ENCODE measurements at places on chromosomes 7 and 10. TPM values are rescaled to one million over a fixed set of nuclear protein-coding genes. Genes with fewer than 3 reads are reported as not detected.

- no peak for DNase-seq
Measured at GRCh38 chr10:121262774-121263430, 335.3 kb downstream of the FGFR2 start.

DNA sequence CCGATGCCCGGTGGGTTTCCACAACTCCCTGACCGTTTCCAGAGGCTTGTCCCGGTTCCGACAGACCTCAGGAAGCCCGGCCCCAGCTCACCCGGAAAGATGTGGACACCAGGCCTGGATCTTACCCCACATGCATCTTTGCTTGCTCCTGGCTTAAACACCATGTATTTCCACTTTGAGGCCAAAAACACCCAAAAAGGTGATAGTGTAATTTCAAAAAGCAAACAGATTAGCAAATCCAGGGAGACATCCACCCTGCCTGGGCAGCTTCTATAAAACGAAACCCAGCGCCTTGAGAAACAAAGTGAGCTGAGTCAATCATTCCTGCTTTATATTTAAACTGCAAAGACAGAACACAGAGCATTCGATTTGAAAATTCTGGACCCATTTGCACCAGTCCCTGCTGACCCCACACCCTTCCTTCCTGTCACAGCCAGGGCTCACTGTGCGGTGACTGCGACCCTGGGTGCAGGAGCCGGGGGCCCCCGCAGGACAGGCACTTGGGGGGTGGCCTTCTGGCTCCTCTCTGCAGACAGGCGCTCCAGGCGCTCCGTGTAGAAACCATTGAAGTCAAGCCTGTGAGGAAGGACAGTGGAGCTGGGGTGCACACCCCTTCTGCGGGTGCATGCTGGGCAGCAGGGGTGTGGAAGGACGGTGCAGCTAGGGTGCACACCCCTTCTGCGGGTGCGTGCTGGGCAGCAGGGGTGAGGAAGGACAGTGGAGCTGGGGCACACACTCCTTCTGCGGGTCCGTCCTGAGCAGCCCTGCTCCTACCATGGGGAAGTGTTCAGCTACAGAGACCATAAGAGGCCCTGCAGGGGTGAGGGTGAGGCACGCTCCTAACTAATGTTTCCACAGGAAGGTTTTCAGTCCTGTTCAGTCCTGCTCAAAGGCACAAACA, 2.9 kb upstream of the ADAM8 start:
- no peak for DNase-seq

GRCh38 chr7:155471718-155472117, 13.8 kb downstream of the EN2 start:
- no peak for DNase-seq

GRCh38 chr7:53218730-53219504, 183.5 kb downstream of the POM121L12 start:
- no peak for DNase-seq

- DNase-seq = no peak
Measured at GRCh38 chr7:50621206-50621605, 56.0 kb upstream of the DDC start.

Gene PROSER2
- 20.4 TPM for polyA plus RNA-seq

DNA sequence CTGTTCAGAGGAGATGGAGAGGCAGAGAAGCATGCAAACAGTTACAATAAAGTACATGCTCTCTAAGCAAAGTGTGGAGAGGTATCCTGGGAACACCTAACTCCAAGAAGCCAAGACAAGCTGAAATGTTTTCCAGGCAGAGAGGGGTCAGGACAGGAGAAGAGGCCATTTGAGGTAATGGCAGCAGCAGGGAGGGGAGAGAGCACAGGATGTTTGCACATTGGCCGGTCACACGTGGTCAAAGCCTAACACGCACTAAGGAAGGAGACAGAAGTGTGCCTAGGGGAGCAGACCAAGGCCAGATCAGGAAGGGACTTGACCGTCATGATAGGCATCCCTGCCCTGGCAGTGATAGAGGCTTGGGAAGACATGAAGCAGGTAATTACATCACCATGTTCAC, 101.5 kb downstream of the CTTNBP2 start:
- DNase-seq = no peak

Gene CALML3
- 42.3 TPM for polyA plus RNA-seq

Gene CCAR1
- polyA plus RNA-seq = 57.3 TPM

DNA sequence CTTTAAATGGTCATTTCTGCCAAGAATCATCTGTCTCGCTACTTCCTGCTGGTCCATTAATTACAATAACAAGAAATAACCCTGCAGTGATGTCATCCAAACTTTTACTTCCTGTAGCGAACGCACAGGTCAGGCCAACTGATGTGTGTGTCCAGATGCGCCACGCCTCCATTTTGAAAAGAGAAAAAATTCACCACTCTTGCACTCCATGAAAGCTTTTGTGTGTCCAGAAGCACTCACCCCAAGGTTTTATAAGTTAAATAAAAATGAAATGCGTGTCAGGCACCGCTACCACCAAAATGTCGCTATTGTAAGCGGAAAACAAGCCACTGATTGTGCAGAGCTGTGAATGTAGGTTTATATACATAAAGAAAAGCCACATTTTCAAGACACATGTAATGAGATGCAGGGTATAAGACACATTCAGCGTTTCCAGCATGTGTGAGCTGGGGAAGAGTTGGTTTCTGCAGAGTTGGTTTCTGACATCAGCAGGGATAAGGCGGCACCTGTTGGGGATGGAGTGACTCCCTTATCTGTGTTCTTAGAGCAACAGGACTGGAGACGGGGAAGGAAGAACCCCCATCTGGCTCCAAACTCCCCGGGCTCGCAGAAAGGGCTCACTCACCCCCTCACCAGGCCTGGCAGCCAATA, 83.3 kb downstream of the CTBP2 start:
- no peak for DNase-seq

GRCh38 chr10:128645486-128645885, 519.3 kb upstream of the MKI67 start:
- peak; percentile 60 for DNase-seq

Gene ITPRIP
- polyA plus RNA-seq = 14.4 TPM

Gene C10orf105
- polyA plus RNA-seq = not detected

DNA sequence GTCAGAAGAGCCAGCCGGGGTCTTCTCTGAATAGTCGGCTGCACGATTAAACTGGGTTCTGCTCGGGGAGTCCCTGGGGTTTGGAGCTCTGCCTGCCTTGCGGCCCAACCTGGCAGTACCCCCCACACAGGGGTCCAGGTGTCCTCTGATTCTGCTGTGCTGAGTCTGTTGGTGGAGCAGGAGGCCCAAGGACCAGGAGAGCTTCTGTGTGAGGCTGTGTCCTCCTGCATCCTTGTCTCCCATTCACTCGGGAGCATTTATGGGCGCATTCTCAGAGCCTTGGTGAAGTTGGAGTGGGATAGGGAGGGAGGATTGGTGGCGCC, 14.2 kb downstream of the INPP5A start:
- no peak for DNase-seq

Gene CASD1
- 3.1 TPM for polyA plus RNA-seq

Gene LRMDA
- polyA plus RNA-seq = 0.37 TPM

Gene SFTPA1
- polyA plus RNA-seq = not detected

Gene RP9
- 17.6 TPM for polyA plus RNA-seq

DNA sequence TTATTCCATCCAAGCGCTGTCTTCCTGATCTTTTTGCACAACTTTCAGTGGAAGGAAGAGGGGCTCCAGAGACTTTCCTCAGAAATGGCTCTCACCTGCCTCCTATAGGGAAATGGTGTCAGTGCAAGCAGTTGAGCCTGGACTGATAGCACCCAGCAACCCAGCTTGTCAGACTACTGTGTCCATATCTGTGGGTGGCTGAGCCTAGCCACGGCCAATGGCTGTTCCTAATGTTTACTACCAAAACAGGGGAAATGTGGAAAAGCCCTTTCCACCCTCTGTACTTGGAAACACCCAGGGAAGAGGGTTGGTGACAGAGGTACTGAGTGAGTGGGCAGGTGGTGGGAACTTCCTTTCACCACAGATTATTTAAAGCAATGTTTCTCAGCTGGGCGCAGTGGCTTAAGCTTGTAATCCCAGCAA, 4.3 kb upstream of the YKT6 start:
- no peak for DNase-seq

Gene BHLHA15
- polyA plus RNA-seq = 0.15 TPM

- DNase-seq = peak; percentile 80
Measured at GRCh38 chr10:83127942-83128575, 1011.2 kb upstream of the GHITM start.

Gene HMX2
- polyA plus RNA-seq = not detected

Gene PRKCQ
- 8.2 TPM for polyA plus RNA-seq

DNA sequence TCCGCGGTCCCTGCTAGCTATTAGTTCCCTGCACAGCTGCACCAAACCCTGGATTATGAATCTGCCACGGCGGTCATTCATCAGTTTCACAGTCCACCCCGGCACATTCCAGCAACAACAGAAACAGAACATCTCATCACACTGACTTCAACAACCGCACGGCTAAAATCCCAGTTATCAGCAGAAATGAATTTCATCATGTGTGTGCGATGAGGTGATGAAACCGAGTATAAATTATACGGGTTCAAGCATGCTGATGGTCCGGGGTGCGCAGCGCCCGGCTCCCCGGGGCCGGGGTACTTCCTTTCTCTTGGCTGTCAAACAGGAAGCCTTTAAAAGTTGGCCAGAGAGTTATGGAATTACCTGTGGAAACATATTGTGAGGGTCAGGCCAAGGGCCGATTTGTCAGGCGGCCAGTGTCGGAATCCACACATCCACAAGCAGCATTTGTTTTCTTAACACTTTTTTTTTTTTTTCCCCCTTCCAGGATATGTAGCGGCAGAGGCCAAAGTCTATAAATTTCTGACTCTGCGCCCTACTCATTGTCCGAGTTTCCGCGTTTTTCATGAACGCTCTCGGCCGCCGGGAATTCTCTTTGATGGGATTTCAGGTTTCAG, 420.9 kb upstream of the MGMT start:
- DNase-seq = no peak

DNA sequence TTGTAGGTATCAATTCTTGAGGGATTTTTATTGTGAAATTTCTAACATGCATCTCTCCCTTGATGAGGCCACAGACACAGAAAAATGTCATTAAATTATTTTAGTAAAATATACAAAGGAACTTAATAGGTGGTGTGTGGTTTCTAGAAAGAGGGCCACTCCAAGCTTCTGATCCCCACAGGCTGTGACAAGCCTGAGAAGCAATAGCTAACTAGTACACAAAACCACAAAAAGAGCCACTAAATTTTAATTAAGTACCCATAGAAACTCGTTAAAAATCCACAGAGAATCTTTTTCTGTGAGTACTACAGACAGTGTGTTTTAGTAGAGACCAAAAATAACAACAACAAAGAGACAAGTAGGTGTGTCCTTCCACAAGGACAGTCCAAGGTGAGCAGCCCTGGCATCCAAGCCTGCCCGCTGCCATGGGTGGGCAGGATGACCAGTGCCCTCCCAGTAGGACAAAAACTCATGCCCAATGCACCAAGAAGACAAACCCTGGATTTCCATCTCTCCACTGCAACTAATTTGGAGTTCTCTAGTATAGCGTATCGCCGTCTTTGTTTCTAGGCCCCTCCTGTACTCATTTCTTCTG, 81.0 kb downstream of the RNF216 start:
- no peak for DNase-seq

Measured in mammary epithelial cell (primary cell).